NCI-H526 treated with DMSO at 0.1 percent for 48 hours (cell line): ENCODE measurements at places on chromosomes 3 and 15.

GRCh38 chr15:47135267-47135666, 582.0 kb upstream of the SEMA6D start:
- no peak for DNase-seq

DNA sequence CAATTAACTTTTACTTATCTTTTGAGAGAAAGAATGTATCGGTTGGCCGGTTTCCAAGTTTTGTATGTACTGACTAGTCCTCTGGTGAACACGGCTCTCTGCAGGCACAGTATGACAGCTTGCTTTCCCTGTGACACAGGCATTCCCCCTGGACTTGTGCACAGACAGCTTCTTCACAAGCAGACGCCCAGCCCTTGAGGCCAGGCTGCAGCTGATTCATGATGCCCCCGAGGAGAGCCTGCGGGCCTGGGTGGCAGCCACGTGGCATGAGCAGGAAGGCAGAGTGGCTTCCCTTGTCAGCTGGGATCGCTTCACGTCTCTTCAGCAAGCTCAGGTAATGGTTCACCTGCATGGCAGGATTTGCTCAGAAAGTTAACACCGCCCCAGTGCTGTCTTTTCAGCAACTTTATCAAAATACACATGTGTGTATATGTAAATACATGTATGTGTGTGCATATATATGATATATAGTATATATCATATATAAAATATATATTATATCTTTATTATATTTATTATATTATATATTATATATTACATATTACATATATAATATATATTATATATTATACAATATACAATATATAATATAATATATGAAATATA, 25.5 kb downstream of the FAN1 start:
- no peak for DNase-seq

GRCh38 chr15:82890995-82891390, 61.5 kb downstream of the HOMER2 start:
- DNase-seq: no peak

DNA sequence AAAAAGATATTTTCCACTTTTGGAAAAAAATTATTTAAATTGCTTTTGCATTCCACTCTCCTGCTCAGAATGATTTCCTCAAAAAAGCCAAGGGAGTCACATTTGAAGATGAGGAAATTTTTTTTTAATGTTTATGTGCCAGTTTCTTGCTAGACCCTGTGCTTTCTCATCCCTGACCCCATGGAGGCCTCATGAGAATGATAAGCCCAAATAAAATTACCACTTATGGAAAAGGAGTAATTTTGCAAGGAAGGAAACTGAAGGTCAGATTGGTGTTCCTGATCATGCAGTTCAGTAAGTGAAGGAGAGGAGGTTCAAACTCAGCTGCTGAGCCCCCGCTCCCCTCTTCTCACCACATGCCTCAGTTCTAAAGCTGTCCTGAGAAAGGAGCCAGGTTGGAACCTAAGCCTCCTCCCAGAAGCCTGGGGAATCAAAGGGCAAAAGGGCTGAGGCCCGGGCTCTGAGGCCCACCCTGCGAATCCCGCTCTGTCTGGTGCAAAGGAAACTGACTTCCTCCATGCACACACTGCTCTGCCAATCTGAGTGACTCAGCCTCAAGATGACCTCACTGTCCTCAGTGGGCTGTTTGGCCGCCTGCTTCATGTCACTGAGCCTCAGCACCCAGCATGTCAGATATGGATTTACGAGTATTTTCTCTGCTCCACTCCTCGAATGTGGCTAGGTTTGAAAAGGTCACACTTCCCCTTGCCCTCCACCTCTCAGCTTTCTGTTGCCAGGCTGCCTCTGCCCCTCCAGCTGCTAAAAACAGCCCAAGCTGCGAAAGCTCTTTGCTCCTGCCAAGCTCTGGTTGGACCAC, 56.9 kb upstream of the FLNB start:
- no peak for DNase-seq

DNA sequence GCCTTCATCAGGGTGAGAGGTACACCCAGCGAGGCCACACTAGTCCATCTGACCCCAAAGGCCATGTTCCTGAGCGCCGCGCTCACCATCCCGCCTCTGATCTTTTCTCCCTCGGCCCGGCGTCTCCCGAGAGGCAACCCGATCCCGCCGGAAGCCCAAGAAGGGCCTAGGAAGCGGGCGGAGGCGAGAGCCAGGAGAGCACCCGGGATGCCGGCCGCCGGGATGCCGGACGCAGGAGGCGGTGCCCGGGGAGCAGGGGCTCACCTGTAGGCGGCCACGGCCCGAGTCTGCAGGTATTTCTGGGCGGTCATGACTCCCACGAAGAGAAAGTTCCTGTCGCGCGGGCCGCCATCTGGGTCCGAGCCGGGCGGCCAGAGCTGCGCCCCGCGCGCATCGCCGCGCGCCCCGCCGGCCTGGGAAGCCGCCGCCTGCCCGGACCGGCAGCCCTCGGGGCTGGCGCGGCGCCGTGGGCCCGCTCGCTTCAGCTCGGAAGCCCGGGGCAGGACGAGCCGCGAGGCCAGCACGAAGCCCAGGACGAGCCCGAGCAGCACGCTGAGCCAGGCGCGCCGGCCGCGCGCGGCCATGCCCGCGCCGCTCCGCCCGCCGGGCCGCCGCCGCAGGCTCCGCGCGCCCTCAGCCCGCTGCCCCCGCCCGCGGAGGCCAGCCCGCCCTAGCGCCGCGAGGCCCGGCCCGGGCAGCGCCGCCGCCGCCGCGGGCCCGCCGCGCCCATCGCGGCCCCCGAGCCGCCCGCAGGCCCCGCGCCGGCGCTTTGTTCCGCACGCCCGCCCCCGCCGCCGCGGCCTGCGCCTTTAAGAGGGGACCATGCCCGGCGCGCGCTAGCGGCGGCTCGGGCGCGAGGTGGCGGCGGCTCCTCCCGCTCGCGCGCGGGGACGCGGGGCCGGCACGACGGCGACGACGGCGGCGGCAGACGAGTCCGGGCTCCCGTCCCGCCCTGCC, 697 bp downstream of the CHSY1 start:
- DNase-seq: peak; percentile 61

- no peak for DNase-seq
Measured at GRCh38 chr3:149271669-149272068, 50.0 kb upstream of the CP start.

GRCh38 chr3:63135367-63135766, 142.7 kb upstream of the SYNPR start:
- no peak for DNase-seq

DNA sequence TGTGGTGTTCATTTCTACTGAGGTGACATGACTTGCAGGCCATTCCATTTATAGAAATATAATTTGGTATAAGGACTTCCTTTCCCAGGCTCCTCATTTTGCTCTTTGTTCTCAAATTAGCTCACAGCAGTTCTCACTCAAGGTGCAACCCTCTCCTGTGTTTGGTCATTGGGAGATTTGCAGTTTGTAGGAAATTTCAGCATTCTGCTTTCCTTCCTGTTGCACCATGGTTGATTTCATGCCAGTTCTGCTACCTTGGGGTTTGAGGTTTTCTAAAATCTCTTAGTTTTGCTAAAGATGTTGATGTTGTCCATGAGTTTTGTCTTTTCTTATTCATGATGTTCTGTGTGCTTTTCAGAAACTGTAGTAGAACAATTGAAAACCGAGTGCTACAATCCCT, 65.7 kb upstream of the PROK2 start:
- DNase-seq: no peak

DNA sequence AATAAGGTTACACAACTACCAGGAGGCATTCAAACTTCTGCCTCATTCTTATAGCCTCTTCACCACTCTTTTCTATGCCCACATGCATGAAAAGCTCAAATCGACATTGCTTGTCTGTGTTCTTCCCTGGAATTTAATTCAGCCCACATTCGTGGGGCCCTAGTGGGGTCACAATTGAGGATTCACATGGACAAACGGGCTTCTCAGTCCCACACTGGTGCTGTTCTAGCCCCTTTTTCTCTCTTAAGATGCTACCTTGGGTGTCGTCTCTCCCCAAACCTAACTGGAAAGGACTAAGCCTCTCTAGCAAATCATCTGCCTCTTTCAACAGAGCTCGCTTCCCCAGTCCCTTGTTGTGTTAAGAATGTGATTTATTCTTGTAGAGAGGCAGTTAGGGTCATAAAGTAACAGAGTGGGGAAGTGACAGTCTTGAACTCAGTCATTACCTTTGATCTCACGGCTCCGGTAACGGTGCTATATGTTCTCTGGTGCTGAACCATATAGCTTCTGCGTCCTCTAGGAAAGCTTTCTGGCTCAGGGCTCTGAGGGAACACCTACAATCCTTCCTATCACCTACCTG, 4.9 kb downstream of the LPP start:
- no peak for DNase-seq

GRCh38 chr3:126807795-126808194, 103.8 kb downstream of the CHCHD6 start:
- DNase-seq: no peak

GRCh38 chr3:59280113-59280512, 230.3 kb upstream of the CFAP20DC start:
- no peak for DNase-seq

GRCh38 chr3:14793126-14793857, 25.5 kb upstream of the FGD5 start:
- DNase-seq: no peak

DNA sequence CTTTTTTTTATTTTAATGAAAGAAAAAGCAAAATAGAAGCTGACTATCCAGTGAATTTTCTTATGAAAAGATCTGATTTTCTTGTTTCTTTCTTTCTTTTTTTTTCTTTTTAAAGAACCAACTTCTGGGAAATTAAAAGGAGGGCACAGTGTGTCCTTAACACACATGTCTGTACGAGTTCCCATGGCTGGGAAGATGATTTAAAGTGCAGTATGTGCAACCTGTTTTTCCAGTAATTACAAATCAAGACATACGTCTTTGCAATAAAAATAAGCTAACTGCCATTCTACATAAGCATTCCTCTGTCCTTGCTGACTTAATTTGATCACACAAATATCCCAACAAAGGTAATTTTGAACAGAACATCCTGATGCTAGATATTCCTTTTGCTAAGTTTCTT, 416.1 kb downstream of the ROBO1 start:
- no peak for DNase-seq

DNA sequence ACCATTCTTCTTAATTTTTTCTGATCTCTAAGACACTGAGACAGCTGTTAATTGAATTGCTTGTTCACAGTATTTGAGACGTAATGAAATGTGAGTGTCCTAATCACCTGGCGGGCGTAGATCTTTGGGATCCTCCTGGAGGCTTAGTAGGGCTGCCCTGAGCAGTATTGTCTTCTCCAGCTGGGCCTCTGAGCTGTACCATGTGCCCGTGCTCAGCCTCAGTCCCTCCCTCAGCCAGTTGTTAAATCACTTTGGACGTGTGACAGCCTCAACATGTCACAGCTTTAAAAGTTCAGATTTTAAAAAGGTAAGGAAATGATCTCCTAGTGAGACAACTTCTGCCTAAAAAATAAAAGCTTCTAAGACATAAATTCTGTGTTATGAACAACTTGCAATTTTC, 35.5 kb downstream of the IGF1R start:
- no peak for DNase-seq

DNA sequence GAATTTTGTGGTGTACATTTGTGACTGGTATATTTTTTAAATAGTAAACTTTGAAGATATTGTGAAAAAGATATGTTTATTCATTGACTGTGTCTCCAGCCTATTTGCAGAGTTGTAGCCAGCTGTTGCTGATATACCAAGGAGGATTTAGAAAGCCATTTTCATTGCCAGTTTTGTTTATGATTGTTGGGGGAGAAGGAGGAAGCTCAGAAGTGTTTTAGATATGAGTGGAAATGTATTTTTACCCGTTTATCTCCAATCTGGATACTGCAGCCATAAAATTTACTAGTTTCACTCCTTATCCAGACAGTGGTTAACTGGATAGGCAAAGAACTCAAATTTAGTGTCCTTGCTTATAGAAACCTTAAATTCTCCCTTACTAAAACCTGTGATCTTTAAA, 18.8 kb downstream of the ATP11B start:
- no peak for DNase-seq

DNA sequence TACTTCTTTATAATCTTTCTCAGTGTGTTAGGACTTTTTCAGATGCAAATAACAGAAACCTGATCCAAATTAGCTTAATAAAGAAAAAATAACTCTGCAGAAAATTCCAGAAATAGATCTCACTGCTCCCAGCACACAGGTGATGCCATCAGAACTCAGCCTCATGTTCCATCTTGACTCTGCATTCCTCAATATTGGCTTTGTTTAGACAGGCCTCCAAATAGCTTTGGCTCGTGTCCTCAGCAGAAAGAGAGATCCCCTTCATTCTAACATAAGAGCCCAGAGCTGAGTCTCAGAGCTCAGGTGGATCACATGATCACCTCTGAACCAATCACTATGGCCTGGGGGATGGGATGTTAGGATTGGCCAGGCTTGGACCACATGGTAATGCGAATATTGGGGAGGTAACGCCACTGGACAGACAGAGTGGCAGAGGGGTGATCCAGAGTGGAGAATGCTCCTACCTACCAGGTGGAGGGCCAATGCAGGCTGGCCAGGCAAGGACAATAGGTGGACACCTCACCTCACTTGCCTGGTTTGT, 46.6 kb upstream of the TBC1D21 start:
- DNase-seq: no peak

DNA sequence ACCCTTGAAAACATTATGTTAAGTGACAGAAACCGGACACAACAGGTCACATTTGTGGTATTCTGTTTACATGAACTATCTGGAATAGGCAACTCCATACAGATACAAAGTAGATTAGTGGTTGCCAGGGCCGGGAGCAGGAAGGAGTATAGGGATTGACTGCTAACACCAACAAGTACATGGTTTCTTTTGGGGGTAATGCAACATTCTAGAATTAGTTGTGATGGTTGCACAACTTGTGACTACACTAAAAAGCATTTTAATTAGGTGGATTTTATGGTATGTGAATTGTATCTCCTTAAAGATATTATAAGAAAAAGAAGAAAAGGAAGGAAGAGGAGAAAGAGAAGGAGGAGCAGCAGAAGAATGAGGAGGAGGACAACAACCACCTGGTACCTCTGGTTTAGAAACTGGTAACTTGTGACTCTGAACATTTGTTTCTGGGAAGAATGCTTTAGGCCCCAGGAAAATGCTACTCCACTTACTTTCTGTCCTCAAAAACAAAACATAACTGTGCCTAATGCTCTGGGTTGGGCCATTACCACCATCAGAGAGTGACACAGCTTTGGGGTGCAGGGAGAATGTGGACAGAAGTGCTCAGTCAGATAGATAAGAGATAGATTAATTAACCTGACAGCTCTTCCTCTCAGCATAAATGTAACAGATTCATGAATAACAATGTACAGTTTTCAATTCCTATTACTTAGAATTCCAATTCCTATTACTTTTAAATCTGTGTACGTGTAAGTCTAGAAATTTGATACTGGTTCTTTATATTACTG, 20.3 kb downstream of the SETMAR start:
- no peak for DNase-seq

GRCh38 chr3:197019021-197019420, 10.6 kb downstream of the MELTF start:
- DNase-seq: peak; percentile 67

GRCh38 chr15:78056714-78057269, 20.7 kb downstream of the TBC1D2B start:
- DNase-seq: no peak

DNA sequence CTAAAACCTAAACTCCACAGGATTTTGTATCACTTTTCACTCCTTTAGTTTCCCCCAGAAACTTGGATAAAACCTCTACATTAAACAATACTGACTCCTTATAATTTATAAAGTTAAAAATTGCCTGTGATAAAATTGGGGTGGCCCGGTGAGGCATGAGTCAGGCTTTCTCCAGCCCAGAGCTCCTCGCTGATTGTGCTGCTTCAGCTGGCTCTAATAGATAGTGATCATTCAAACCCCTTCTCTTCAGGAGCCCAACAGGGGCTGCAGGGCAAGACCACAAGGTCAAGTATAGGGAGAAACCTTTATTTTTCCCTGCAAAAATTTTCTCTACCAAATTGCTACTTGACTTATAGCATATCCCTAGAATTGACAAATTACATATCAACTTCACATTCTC, 308.2 kb downstream of the PLCL2 start:
- no peak for DNase-seq
